ENCODE measurements at places on chromosomes 5 and 9.

DNA sequence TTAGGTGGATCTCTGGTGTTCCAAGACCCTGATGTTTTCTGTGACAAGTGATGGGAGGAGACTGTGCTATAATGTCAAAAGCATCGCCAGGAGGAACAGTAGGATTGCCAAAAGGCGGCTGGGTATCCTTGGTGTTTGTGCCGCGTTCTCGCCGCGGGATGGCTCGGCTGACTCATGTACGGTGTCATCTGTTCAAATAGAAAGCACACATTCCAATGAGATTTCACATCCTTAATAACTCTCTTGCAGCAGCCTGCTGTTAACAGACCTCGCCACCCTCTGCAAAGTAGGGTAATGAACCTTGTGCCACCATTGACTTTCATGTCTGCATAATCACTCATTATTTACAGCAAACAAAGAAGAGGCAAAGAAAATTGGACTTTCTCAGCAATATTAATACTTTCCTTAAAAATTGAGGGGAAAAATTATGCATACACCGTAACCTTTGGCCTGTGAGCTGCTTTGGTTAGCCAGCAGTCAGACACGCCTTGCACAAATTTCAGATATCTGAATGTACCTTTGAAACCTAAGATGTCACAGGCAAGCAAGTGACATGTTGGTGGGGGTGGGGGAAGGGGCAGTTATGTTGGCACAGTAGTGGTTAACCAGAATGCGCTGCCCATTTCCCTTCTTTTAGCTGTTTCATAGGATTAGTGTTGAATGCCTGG, 289.4 kb downstream of the EFNA5 start:
- no peak for DNase-seq

GRCh38 chr9:87029905-87030304, 82.6 kb upstream of the GAS1 start:
- no peak for DNase-seq

GRCh38 chr5:40271476-40271875, 408.2 kb upstream of the PTGER4 start:
- DNase-seq: no peak

DNA sequence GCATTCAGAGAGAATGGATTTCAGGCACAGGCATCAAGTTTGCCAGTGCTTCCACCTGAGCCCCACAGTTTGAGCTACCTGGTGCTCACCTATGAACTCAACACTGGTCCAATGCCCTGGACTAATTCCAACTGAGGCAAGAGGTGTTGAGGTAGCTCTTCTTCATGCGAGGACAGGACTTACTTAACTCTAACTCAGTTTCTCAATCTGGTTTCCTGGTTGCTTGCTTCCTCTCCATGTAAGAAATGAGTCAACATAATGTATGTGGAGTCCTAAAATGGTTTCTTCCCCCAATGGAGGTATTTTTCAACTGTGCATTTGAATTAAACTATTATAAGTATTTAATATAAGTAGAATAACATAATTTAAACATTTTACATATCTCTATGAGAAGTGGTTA, 523.6 kb upstream of the DAB2 start:
- DNase-seq: no peak

DNA sequence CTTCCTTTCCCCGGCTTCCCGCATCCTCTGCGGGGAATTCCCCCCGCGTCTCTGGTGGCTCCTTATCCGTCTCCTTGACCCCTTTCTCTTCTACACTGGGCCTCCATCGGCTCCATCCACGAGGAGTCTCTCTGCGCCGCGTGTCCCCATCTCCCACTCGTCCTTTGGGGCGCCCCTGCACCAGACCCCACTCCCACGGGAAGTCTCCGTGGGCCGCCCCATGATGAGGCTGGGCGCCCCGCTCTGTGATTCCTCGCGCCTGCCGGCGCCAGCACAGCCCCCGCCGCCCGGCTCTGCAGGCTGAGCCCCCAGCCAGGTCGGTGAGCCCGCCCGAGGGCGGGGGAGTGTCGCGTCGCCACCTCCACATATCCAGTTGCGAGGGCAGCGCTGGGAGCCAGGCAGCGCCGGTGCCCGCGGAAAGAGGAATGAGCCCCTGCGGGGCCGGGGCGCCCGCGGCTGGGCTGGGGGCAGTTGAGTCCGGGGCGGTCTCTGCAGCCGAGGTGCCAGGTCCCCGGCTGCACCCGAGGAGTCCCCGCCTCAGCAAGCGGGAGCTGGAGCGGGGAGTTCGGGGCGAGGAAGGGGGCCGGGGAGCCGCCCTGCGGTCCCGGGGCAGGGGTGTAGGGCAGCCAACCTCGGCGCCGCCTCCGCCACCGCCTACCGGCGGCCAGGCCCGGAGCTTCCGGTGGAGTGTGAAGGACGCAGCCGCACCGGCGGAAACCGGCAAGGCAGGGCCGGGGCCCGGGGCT, 2.1 kb upstream of the TRAF1 start:
- peak; percentile 33 for DNase-seq

DNA sequence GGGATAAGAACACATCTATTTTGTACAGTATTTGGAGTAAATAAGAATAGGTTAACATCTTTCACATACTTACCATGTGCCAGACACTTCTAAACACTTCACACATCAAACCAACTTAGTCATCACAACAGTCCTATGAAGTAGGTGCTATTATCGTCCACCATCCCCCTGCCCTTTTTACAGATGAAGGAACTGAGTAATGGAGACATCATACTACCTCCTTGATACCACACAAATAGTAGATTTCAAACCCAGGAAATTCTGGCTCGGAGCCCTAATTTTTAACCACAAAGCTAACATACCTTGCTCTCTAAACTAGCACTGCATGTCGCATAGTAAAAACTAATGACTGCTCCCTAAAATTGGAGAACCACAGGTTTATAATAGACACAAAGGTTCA, 4.2 kb upstream of the ZNF366 start:
- no peak for DNase-seq

DNA sequence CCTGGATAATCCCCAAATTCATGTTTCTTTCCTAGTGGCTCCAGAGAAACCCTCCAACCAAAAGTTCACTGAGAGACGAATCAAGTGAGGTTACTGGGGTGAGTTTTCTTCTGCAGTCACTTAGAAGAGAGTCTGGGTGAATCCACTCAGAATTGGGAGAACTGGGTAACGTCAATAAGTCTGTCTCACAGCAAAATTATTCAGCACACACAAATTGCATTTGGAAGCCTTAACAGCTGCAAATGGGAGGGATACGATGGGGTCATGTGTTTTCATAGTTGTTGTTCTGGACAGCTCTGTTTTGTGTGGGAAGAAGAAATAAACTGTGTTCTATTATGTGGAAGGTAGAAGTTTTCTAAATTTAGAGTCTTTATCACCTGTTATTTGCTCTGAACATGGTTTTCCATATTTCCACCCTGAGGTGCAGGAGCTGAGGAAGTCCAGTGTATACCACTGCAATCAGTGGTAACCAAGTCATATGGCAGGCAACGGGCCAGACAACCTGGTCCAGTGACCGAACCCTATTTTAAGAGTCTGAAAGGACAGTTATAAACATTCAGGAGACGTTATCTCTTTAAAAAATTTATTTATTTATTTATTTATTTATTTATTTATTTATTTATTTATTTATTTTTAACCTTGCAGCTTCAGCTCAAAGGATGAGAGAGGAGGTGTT, 21.9 kb downstream of the MARCHF3 start:
- DNase-seq: no peak

DNA sequence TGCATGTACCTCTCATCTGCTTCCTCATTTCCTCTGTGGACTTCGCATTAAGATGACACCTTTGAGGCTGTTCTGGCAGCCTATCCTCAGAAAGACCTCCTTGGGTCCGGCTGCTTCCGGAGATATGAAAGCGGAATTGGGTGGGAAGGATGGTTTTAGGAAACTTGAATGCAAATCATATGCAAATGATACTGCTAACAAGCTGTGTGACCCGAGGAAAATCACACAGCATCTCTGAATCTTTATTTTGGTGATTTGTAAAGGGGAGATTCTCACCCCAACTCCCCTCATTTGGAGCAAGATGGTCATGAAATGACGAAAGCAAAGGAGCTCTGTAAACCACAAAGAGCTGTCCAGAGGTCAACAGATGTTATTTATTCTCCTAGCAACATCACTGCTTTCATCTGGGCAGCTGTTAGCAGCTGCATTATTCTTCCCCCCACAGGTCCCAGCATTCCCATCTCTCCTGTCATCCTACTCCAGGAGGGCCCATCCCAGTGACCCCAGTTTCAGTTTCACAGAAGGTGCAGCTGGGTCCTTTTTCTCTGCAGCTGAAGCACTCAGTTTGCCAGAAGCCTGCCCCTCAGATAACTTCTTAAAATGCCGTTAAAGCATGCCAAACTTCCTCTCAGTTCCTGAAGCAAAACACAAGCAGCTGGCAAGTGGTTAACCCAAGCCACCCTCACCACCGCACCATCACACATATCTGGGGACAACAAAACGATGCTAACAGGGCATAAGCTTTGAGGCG, 269.5 kb downstream of the SEC61B start:
- DNase-seq: no peak

GRCh38 chr5:160083501-160083900, 35.7 kb downstream of the PWWP2A start:
- no peak for DNase-seq

DNA sequence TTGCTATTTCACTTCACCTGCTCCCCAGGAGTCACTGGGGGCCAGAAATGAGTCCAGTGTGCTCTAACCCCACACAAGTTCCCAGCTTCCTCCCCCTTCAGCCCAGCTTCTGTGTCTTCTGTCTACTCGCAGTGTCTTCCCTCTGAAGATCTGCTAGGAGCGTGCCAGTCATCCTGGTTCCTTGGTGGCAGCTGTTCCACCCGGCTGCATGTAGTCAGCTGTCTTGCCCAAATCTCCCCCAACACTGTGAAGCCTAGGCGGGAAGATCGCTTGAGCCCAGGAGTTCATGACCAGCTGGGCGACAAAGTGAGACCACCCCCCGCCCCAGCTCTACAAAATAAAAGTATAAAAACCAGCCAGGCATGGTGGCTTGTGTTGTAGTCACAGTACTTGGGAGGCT, 154.0 kb downstream of the GDNF start:
- DNase-seq: no peak

DNA sequence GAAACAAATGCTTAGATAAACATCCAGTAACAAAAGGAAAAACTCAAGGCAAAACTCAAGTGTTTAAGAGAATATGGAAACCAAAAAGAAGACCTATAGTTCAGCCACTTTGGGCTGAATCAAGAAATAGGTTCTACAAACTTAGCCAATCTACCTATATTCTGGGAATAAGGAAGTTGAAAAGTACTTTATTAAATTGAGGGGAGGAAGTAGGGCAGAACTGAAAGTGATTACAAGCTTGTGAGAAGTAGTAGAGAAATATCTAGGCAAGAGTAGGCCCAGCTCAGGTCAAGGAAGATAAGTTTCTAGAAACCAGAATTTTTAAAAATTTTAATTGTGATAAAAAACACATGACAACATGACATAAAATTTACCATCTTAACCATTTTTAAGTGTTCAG, 384.8 kb upstream of the PCSK5 start:
- no peak for DNase-seq

DNA sequence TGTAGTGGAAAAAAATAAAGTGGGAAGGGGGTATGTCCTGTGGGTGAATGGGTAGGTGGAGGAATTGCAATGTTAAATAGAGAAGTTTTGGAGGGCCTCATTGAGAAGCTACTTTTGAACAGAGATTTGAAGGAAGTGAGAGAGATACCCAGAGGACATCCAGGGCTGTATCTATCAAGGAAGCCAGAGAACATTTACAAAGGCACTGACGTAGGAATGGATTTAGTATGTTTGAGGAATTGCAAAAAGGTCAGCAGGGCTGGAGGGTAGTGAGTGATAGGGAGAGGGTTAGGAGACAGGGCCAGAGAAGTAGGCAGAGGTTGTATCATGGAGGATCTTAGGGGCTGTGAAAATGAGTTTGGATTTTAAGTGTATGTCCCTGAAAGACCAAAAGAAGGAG, 13.9 kb downstream of the PTTG1 start:
- DNase-seq: no peak

GRCh38 chr9:127930231-127931091, at the start of gene PIP5KL1:
TSS of gene PIP5KL1 (minus strand) at chr9:127930777. CDS start at chr9:127930752, 25 bp downstream.
- peak; percentile 57 for DNase-seq

- no peak for DNase-seq
Observed at GRCh38 chr5:180555168-180555921, 36.0 kb downstream of the SCGB3A1 start.

DNA sequence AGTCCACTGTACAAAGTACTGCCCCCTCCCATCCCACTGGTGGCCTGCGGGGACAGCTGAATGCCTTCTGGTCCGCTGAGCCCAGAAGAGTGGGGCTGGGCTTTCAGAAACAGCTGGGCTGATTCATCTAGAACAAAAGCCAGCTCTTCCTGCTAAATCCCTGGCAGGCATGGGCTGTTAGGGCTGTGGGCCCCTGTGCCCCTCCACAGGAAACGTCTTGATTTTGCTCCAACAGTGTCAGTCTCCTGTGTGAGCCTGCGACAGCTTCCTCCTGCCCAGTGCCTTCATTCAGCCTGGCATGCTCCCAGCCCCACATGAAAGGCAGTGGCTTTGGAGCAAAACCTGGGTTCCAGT, 6.9 kb upstream of the GSN start:
- DNase-seq: no peak

DNA sequence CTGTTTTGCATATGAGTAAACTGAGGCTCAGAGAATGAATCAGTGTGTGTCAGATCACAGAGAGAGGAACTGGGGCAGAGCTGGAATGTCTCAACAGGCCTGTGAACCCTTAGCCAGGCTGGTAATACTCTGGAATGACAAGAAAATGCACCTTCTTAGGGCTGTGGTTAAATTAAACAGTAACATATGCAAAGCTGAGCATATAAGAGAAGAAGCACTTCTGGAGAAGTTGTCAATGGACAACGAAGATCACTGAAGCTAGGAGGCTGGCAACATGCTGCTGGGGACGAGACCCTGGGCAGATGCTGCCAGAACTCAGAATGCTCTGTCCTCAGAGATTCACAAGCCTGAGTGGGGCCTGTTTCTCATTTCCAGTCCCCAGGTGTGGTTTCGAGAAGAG, 64.6 kb upstream of the EPB41L4B start:
- no peak for DNase-seq

DNA sequence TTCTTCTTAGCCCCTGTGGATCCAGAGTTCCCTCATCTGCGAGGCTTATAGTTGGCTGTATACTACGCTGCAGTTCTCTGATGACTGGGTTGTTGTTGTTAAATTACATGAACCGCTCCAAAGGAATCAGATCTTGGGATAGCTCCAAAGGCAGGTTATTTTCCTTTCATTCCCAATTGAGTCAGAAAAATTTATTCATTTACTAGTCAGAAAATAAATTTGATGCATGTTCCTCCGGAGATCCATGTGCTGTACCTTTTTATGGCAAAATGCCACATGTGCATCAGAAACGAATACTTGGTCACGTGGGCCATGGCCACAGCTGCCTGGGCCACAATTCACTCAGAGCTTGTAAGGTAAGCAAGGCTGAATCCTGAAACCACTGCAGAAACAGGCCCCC, 304.0 kb downstream of the NR2F1-AS1 start:
- DNase-seq: no peak

- no peak for DNase-seq
Observed at GRCh38 chr5:172505403-172505759, 51.1 kb upstream of the SH3PXD2B start.

GRCh38 chr9:71441266-71441665, 319.8 kb upstream of the TRPM3 start:
- no peak for DNase-seq

- no peak for DNase-seq
Observed at GRCh38 chr5:139911425-139912120, 116.0 kb downstream of the PSD2 start.
